KG1 (cell line): ENCODE measurements at places on chromosomes 1 and 21.

DNA sequence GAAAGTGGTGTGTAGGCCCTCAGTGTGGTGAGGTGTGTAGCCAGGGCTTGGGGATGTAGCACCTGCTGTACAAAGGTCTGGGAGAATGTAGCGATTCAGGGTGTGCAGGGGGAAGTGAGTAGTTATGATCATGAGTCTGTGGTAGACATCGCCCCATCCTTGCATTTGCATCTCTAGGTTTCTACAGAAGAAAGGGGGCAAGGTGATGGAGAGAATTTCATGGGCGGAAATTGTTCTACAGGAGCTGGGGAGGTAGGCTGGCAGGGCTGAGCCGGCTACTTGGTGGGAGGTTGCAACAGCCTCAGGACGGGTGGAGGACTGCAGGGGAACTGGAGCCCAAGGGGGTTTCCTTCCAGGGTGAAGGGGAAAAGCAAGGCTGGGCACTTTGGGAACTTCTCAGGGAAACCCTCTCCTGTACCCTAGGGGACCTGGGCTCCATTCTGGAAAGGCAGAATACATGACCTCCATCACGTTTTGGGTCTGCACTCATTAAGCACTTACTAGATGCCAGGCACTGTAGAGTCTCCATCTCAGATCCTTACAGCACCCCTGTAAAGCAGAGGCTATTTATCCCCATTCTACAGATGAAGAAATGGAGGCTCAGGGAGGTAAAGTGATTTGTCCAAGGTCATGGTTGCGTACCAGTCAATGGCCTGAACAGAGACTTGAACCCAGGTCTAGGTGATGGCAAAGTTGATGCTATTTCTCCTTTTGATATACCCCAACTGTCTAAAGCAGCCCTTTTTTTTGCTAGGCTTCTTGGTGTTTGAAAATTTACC, 14.5 kb upstream of the TNFRSF1B start:
- no peak for DNase-seq

DNA sequence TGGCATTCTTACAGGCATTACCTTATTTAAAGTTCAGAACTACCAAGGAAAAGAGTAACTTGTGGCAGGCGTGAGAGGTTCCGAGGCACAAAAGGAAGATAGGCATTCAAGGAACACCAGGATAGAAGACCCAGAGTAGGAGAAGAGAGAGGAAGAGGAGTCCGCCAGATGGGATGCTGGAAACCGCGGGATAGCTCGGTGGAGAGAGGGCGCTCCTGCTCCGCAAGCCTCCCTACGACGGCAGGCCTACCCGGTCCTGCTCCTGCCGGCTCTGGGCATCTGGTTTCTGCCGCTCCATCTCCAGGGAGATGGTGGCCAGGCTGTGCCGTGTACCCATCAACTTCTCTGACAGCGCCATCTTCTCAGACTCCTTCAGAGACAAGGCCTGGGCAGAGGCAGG, 5.4 kb upstream of the NBPF1 start:
- no peak for DNase-seq

DNA sequence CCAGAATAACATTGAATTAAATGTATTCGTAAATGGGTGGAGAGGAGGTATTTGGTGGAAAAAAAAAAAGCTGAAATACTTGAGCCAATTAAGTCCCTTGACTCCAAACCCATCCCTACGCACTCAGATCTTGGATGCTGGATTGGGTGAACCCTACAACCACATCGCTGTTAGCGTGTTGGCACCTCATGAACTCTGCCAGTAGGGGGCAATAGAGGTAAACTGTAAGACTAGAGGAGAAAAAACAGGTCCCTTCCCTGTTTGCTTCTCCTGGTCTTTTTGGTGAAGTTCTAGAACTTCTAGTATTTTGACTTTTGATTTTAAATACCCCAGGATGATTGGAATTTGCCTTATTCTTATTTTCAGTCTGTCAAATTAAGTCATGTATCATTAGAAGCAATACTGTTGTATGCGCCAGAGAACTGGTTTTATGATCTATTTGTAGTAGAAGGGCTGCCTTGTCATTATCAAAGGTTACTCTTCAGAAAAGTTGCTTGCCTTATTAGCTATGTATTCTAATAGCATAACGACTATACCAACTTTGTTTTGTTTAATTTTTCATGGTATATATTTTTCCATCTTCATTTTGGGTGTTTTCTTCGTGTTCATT, 1.9 kb upstream of the OR13G1 start:
- DNase-seq = peak; percentile 64

DNA sequence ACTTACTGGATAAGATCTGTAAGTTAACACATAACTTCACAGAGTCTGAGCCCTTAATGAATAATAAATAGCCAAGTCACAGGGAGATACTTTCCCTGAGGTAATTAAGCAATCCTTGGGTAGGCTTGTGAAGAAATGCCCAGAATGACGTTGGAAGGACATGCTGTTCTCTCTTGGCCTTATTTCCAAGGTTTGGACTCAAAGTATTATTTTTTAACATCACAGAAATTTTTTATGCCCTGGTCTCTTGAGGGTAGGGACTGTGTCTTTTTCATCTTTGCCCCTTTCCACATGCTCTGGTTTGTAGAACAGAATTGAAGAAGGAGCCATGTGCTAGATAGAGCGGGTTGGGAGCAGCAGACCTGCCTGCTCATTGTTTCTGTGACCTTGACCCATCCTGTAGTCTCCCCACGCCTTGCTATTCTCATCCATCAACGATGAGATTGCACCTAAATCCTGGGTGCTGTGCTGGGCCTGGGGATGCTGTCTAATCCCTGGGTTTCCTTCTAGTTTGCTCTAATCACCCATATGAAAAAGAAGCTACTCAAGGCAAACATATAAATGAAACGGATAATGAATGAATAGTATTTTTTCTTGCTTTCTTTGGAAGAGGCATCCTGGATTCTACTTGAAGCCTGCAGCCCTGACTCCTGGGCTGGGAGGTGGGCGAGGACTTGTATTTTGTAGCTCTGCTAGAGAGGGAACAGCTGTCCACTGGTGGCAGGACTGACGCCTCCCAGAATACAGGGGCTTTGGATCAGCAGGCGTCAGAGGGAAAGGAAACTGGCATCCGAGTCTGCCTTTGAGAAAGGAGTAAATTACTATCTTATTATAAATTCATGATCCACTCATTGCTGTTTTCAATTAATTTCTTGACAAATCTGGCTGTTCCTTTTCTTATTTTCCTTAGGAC, 17.5 kb upstream of the LAMTOR5 start:
- DNase-seq = no peak

DNA sequence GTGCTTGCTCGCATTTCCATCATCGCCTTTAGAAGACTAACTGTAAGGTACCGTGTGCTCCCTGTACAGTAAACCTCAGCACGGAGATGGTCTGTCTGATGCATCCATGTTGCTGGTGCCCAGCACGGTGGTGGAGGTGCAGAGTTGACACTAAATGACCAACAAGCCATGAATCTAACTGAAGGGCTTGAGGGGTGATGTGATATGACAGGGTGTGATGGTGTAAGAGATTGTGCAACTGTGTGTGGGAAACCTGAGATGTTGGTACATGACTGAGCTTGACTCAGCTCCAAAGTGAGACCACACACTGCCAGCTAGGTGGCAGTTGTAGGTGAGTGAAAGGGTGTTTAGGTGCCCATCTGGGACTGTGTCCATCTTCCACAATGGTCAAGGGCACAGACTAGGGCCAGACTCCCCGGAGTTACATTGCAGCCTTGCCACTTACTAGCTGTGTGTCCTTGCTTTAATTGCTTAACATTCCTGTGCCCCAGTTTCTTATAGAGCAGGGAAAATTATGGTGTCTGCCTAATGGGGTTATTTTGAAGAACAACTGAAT, 21.4 kb downstream of the SLC2A1 start:
- DNase-seq = no peak

DNA sequence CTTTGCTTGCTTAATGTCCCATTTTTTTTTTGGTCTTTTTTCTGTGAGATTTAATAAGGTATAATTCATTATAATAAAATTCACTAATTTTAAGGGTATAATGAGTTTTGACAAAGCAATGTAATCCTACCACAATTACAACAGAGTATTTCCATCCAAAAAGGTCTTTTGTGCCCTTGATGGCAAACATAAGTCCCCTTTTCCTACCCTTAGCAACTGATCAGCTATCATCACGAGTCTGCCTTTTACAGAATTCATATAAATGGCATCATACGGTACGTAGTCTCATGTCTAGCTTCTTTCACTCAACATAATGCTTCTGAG, 7.5 kb downstream of the SDHB start:
- DNase-seq = no peak
